ENCODE measurements at places on chromosomes 4 and X. TPM values are rescaled to one million over a fixed set of nuclear protein-coding genes. Genes with fewer than 3 reads are reported as not detected.

SPANXN3 gene
- not detected for total RNA-seq

TRMT10A gene
- total RNA-seq, result 5.7 TPM

FAT4 gene
- 14.9 TPM for total RNA-seq

MAPK10 gene
- 39.9 TPM for total RNA-seq

PTTG2 gene
- total RNA-seq, result not detected

CLDN22 gene
- not detected for total RNA-seq

TCEAL6 gene
- not detected for total RNA-seq

TIGD4 gene
- total RNA-seq, result 0.26 TPM

RTL9 gene
- under 0.01 TPM for total RNA-seq

NDNF gene
- total RNA-seq, result 0.09 TPM

TBC1D9 gene
- 22.8 TPM for total RNA-seq

DRP2 gene
- total RNA-seq, result 1.9 TPM

CD38 gene
- not detected for total RNA-seq

CXorf65 gene
- total RNA-seq, result not detected

PPBP gene
- total RNA-seq, result not detected

ZNF141 gene
- total RNA-seq, result 4.8 TPM

F9 gene
- not detected for total RNA-seq

CWH43 gene
- not detected for total RNA-seq

NMU gene
- not detected for total RNA-seq

LYAR gene
- total RNA-seq, result 6.0 TPM

FABP2 gene
- not detected for total RNA-seq

CENPVL2 gene
- total RNA-seq, result not detected

ARMCX6 gene
- total RNA-seq, result 23.4 TPM

UGT2B11 gene
- not detected for total RNA-seq

MTMR8 gene
- 0.32 TPM for total RNA-seq

SSX3 gene
- total RNA-seq, result not detected

POF1B gene
- total RNA-seq, result not detected

USP46 gene
- total RNA-seq, result 10.5 TPM

All from bronchial smooth muscle cell (primary cell).